Activated CD4-positive, CD25-positive, alpha-beta regulatory T cell treated with anti-CD3 and anti-CD28 coated beads, Interleukin-2, amount 50 U/mL, for 16 hours (primary cell): ENCODE measurements at places on chromosomes 6 and 20.

DNA sequence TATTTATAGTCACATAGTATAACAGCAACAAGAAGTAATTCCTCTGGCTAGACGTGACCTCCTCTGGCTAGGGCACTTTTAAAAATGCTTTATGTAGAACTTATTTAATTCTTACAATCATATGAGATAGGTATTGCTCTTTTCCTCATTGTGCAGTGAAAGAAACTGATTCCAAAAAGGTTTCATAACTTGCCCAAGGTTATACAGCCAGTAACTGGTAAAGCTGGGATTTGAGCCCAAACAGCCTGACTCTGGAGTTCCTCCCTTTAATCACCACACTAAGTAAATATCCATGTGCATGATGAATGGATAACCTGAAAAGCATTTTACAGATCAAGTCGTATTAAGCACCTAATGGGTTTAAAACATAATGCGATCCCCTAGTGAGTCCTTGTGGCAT lies 214.6 kb downstream of the PRL start:
- DNase-seq, result no peak

DNA sequence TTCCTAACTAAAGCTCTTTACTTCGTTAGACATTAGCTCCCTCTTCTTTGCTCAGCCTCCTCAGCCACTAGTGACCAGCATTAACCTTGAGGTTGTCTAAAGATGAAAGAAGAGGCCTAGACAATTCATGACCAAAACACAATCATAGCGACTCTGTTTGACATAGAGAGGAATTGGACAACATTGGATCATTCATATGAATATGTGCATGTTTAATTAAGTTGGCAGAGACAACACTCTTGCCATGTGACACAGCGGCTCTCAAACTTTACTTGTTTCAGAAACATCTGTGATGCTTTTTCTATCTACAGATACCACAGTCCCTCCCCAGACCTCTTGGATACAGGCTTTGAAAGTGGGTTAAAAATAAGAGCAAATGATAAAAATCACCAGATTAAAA lies 81.7 kb downstream of the LINC00237 start:
- DNase-seq, result no peak

- DNase-seq, result no peak
Observed at GRCh38 chr6:72651174-72651573, 29.3 kb downstream of the KCNQ5 start.

GRCh38 chr6:13277231-13277630 lies 51.1 kb downstream of the TBC1D7 start:
- DNase-seq, result no peak
